ENCODE measurements at places on chromosomes 7 and 10.

- H3K4me3 ChIP-seq, result no peak overlapping the region
- H3K36me3 ChIP-seq, result no peaks in the 10 kb centered on the region
- no peaks in the 10 kb centered on the region for H3K27me3 ChIP-seq
- no peak overlapping the region for H3K27ac ChIP-seq
- no peak for DNase-seq
- H3K4me1 ChIP-seq, result no peaks in the 10 kb centered on the region
Measured at GRCh38 chr10:11881477-11882417, 58.6 kb downstream of the PROSER2 start.

- H3K4me3 ChIP-seq, result no peak overlapping the region
- peaks cover 75% of the 10 kb centered on the region for H3K4me1 ChIP-seq
- peaks cover 99% of the 10 kb centered on the region for H3K27me3 ChIP-seq
- H3K36me3 ChIP-seq, result no peaks in the 10 kb centered on the region
- DNase-seq, result no peak
- no peak overlapping the region for H3K27ac ChIP-seq
Measured at GRCh38 chr10:101225846-101226421, 3.3 kb downstream of the LBX1 start.

GRCh38 chr7:641269-641671 lies 85.2 kb upstream of the DNAAF5 start:
- H3K27ac ChIP-seq, result no peak overlapping the region
- no peaks in the 10 kb centered on the region for H3K36me3 ChIP-seq
- H3K4me1 ChIP-seq, result no peaks in the 10 kb centered on the region
- no peak for DNase-seq

DNA sequence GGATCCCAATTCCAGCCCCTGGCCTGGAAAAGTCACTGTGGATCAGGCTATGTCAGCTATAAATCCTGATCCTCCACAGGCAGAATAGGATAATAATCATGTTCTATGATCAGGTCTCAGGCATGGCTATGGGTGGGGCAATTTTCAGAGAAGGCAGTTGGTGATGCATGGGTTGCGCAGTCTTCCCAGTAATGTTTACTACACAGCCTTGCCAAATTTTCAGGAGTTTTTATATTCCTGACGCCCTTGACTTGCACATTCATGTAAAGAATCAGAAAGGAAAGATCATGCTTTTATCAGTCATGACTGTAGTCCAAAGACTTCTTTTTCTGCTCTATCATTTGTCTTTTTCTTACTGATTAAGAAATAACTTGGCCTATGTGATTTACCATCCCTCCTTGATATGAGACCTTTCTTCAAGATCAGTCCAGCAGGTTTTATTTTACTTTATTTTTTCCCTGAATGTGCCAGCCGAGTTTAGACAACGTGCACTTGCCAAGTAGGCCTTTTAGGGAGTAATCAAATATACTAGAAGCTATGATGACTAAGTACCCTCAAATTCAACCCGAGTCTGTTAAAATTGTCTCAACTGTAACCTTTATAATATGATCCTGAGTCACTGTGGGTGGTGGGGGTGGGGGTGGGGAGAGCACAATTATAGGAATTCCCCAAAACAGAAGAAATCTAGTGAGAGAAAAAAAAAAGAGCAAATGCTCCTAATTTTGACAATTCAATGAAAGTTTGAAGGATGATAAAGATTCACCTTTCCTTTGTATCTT lies 31.9 kb downstream of the ARL4A start:
- no peak overlapping the region for H3K4me3 ChIP-seq
- H3K27ac ChIP-seq, result peak overlapping the region; percentile 46
- H3K27me3 ChIP-seq, result no peaks in the 10 kb centered on the region
- no peak for DNase-seq
- peaks cover 11% of the 10 kb centered on the region for H3K4me1 ChIP-seq
- no peaks in the 10 kb centered on the region for H3K36me3 ChIP-seq

Data from sigmoid colon (tissue), 7 donors.